Tongue (tissue), 3 donors: ENCODE measurements at places on chromosomes 3 and 15.

DNA sequence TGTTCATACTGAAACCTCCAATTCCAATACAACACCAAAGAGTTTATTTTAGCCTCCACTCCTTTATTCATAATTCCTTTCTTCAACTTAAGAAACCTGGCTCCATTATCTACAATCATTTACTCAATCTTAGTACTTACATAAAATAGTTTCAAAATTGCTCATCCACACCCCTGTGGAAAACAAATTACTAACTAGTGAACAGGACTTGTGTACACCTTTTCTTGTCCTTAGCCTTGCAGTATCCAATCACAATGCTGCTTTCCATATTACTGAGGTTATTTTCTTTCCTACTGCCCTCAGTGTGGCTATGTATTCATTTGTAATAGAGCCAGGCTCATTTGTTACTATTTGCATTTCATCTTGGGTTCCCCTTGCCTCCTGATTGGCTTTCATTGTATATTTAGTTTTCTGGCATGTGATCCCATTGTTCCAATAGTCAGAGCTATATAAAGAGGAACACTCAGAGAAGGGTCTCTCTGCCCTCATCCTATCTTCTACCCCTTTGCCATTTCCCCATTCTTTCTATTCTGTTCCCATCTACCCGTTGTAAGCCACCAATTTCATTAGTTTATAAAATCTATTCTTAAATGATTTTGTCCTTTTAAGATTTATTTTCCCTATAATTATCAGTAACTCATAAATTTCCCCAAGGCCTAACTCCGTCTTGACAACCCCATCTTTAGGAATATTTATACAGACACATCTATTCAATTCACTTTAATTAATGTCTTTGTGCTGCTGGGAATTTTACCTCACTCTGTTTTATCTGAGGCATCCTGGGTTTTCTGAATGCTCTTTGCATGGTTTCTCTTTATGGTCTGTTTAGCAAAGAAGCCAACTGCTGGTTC, 67.9 kb upstream of the RBP1 start:
- DNase-seq: no peak

DNA sequence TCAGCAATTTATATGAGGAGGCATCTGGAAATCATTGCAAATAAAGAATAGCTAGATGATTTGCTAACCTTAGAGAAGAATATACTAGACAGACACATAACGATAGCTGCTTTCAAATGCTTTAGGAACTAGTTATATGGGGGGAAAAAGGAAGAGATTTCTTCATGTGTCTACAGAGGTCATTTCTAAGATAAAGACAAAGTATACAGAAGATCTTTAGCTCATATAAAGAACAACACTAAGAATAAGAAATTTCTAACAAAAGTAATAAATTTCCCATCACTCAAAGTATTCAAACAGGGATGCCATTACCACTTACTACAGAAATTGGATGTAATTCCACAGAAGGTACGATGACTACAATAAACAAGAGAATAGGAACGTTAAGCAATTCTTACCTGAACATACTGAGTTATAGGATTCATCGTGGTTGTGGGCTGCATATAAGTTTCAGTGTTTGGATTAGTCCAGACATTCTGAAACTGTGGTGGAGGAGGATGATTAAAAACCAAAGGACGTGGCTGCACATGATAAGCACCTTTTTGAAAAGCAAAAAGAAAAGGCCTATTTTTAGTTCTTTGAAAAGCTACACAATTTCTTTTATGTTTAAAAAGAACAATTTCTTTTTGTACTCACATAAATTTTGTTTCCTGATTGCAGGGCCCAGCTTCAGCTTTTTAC, 8.7 kb downstream of the DAZL start:
- no peak for DNase-seq

GRCh38 chr3:39917065-39917773, 107.8 kb downstream of the MYRIP start:
- no peak for DNase-seq

DNA sequence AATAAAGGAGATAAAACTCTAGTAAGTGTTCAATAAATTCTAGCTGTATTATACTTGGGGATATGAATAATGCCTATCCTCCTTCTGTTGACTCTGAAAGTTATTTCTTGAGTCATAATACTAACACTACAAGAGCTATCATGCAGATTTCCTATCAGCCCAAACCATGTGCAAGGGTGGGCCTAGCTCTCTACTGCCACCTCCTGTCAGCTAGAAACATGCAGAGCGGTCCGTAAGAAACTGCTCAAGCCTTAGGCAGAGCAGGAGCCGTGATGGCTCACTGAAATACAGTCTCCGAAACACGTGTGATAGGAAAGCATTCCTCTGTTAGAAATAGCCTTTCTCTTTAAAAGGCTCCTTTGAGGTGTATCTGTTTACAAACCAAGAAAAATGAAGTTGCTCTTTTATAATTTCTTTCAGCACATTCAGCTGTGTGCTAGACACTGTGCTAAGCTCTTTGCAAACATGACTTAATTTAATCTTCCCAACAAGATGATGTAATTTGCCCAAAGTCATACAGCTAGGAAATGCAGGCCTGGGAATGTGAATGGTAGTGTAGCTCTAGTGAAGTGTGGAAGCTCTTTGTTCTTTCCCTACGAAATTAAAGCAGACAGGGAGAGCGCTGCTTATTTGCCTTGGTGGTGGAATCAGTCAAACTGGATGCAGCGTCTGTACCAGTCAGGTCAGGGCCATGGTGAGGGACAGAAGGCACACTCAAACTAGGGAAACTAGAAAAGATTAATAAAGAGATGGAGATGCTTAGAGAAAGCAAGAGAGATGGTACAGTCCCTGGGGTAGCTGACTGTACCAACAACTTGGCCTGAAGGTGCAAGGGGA, 43.1 kb downstream of the MTHFS start:
- DNase-seq: peak; percentile 90

GRCh38 chr3:116118475-116119169, 326.7 kb downstream of the LSAMP start:
- no peak for DNase-seq

- no peak for DNase-seq
These were observed 84.1 kb downstream of the LRIG1 start for GRCh38 chr3:66416556-66417304.

GRCh38 chr3:98541695-98542094, 9.9 kb downstream of the GPR15 start:
- no peak for DNase-seq

DNA sequence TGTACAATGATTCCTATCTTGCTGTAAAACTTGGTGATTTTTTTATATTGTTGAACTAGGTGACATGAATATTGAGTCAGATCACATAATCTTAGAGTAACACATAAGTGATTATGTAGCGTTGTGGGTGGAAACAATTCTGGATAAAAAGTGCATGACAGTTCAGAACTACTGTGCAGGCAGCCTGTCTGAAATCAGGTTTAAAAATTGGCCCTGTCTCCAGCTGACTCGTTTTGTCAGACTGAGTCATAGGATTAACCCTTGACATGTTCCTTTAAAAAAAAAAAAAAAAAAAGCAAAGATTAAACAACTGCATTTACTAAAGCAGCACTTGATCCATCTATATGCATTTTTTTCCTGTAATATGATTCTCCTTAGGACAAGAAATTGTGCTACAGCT, 160.0 kb upstream of the CGNL1 start:
- peak; percentile 61 for DNase-seq

GRCh38 chr3:189941125-189941524, 179.6 kb downstream of the P3H2 start:
- DNase-seq: no peak

DNA sequence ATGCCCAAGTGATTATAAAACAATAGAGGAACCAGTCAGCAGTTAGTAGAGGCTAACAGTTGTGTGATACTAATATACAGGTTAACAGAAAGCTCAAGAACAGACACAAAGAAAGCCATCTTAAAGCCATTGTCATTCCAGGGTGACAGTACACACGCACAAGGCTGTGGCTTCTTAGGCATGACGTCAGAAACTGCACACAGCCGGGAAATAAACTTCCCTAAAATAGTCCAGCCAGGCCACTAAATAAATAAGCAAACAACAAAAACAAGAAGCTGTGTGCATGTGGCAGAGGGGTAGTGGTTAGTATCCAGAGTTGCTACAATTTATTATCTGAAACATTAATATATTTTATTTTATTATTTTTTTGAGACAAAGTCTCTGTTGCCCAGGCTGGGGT, 49.8 kb downstream of the PPCDC start:
- DNase-seq: no peak

DNA sequence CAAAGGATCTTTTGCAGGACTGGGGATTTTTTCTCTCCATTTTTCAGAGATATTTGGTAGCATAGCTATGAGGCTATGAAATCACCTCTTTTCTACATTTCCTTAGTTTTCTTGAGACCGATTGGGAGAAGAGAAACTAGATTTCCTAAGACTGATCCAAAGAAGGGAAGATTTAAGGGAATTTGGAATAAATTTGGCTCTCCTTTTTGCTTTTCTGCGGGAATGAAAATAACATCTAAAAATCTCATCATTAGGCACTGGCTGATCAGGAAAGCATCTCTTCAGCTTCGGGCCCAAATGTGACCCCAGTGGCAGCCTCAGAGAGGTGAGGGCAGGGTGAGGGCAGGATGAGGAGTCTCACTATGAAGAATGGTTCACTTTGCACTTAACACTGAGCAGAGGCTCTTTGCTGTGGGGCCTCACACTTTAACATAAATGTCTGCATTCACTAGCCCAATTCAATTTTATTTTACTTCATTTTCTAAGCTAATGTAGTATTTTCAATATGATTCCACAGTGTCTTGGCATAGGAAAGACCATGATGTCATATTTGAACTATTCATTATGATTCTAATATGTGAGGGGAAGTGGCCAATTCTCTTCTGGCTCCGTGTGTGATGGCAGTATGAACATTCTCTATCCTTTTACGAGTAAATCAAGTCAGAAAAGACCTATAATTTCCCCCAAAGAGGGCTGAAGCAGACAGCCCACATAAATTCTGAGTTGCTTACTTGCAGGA, 193.2 kb downstream of the MEX3B start:
- DNase-seq: peak; percentile 54

GRCh38 chr3:140942221-140943104, 827 bp downstream of the SLC25A36 start:
- peak; percentile 86 for DNase-seq

- DNase-seq: no peak
These were observed 122.8 kb downstream of the CACNA1D start for GRCh38 chr3:53616971-53617892.

DNA sequence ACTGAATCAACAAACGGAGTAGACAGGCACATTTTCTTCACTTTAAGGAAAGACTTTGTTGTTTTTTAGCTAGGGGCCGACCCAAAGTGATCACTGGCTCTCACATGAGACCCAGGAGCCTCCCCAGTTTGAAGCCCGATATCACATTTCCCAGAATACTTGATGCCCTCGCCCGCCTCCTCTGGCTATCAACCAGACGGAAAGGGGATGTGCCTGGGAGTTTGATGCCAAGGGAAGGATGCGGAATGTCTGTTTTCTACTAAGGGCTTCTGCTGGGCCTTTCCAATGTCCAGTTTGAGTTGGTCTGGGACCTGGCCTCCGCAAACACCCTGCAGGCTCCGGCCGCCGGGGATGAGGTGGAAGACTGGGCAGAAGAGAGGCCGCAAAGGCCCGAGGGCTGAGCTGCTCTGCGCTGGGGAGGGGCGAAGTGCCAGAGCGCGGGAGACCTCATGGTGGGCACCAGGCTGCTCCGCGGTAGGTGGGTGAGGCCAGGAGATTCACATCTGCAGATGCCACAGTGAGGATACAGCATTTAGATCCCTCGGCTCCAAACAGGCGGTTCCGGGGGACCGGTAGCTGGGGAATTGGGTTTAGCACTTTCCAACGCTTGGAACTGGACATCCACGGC, 491 bp upstream of the ZNF774 start:
- no peak for DNase-seq

DNA sequence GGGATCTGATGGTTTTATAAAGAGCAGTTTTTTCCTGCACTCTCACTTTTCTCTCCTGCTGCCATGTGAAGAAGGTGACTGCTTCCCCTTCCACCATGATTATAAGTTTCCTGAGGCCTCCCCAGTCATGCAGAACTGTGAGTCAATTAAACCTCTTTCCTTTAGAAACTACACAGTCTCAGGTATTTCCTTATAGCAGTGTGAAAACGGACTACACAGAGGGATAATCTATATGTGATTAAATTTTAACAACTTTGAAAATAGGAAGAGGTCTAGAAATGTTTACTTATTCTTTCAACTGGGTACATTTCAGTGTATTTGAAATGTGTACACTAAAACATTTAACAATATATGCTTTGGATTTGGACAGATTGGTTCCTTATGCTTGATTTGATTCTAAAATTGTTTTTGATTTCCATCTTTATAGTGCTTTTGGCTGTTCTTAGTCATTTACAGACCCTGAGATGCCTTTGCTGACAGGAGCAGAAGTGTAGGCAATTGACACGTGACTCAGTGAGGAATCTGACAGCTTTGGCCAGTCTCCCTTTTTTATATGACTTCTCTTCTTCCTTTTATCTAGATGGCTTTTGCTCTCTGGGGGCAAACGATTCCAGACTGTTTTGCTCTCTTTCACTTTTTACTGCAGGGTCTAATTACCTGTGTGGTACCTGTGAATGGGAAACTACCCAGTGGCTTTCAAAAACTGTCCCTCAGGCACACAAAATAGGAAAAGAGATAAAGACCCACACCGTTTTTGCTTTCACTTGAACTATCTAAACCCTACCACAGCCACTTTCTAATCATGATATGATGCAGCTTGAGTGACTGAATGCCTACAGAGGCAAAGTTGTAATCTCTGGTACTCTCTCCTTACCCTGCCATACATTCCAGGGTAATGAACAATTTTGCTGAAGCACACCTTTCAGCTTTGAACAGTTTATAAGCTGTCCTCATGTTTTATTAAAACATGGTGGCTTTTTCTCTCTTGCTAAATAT, 422.6 kb downstream of the ROBO1 start:
- no peak for DNase-seq

GRCh38 chr3:184181596-184181995, 4.4 kb upstream of the ABCF3 start:
- DNase-seq: no peak

- no peak for DNase-seq
These were observed 31.2 kb upstream of the RAF1 start for GRCh38 chr3:12695112-12695511.

DNA sequence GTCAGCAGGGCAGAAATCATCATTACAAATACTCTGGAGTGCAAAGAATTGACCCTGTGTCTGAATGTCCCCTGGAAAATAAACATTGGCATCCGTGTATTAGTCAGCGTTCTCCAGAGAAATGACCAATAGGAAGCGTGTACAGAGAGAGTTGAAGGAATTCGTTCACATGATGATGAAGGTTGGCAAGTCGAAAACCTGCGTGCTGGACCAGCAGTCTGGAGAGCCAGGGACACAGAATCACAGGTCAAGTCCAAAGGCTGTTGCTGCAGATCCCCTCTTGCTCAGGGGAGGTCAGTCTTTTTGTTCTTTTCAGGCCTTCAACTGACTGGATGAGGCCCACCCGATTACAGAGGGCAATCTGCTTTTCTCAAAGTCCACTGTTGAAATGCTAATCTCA, 16.6 kb downstream of the GP9 start:
- no peak for DNase-seq
